ENCODE measurements at places on chromosomes 4 and X. TPM values are rescaled to one million over a fixed set of nuclear protein-coding genes. Genes with fewer than 3 reads are reported as not detected.

Gene RNF128
- not detected for total RNA-seq

Gene SPANXN3
- total RNA-seq = not detected

Gene TMEM144
- total RNA-seq = 2.7 TPM

Gene MAGEA12
- total RNA-seq = 0.15 TPM

Gene IL2RG
- total RNA-seq = not detected

Gene C4orf50
- total RNA-seq = not detected

Gene HSFX3
- not detected for total RNA-seq

Gene SAGE1
- total RNA-seq = not detected

Gene DIPK2B
- total RNA-seq = not detected

Gene LRCH2
- 0.02 TPM for total RNA-seq

Gene SUPT20HL2
- total RNA-seq = not detected

Data from A549 treated with Hydrocortisone at 1 μM for 4 hours (cell line).